ENCODE measurements at places on chromosomes 2 and 18.

DNA sequence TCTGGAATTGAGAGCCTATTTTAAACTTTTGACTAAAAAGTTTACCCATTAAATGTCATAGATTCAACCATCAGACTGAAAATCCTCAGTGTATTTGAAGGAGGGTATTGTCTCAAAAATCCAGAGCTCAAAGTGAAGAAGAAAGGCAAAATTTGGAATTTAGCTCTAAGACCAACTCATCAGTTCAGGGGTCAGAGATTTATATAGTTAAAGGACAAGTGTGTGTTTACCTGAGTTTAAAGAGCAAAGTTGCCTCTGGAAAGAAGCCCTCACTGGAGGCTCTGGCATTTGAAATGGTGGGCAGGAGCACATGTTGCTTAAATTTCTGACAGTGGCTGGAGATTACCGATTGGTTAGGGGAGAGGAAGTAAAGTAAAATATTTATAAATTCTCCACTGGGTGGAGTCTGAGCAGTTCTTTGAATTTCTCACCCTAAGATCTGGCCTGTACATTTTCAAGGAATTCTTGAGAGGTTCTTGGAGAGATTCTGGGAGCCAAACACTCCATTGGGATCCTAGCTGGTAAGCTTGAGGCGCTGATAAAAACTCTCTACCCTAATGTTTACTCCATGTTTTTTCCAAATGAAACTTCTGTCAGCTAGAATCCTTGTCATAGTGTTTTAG lies at the start of gene KYNU:
TSS of gene KYNU (plus strand) at position 449 of the 623 bp plus-strand sequence. CDS start 7,704 bp downstream, outside the sequence.
- DNase-seq, result no peak

DNA sequence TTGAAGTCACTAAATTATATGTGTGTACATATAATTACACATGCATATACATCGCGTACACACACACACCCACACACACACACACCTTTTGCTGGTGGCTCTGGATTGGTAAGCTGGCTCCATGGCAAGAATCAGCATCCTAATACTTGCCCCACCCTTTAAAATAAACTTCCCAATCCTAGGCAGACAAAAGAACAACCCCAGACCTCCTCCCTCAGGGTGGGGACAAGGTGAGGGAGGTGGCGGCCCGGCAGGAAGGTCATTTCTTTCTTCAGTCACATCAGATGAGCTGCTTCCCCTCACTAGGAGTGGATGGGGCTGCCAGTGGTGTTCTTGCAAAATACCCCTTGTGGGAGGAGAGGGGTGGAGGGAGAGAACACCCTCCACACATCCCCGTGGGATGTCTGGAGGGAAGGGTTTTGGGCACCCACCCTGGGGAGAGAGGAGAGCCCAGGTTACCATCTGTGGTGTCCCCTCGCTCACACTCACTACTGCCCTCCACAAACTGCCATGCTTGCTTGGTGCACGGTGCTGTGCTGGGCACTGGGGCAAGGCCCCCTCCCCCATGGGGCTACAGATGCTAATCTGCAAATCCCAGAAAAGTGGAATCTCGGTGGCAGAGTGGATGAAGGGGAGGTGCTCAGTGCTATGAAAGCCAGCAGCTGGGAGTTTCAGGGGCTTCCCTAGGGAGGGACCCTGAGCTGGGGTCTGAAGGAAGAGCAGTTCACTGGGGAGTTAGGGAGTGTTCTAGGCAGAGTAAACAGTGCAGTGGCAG lies 64.0 kb downstream of the ODC1 start:
- DNase-seq, result no peak

DNA sequence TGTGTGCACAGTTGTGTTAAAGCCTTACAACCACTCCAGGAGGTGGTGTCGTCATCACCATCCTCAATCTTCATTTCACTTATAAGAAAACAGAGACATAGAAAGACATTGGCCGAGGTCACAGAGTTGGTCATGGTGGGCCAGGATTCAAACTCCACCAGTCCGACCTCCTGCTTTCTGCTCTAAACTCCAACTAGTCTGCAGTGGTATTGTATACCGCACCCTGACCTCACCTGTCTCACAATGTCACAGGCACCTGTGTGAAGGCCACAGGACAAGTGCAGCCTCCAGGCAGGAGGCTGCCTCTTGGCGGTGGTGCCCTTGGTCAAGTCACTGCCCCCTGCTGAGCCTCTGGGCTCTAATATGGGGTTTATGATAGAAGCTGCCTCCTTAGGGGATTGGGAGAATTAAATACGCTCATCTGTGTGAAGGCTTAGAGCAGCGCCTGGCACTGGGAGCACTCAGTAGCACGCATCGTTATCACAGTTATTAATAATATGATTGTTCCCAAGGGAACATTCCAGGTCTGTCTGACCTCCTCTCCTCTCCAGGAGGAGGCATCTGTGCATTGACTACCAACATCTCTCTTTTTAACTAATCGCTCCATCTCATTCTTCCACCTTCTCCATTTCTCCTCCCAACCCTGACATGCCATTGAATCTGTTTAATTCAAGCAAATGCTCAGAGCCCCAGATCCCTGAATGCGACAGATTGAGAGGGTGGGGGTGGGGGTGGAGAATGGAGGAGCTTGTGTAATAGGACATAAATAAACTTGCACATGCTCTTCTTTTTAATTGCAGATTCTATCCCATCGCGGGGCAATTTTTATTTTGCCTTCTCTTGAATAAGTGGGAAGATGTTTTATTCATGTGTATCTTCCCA lies 112.7 kb downstream of the MCFD2 start:
- DNase-seq, result no peak

- no peak for DNase-seq
Measured at GRCh38 chr2:40285391-40285790, 166.5 kb downstream of the SLC8A1 start.

DNA sequence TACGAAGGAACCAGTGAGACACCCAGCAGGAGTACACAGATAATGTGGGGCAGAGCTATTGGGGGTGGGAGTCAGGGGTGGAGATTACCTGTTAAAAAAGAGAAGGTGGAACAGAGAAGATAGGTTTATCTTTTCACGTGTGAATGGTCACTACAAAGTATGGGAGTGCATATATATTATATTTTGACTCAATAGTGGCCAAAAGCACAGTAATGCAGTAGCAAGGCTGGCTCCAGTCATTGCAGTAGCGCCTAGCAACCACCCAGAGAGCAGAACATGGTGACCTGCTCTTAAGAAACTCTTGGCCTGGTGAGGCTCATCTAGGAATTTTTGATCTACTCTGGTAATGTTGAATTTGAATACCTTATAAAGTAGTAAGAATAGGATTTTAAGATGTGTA lies 1.0 kb downstream of the IMPACT start:
- DNase-seq, result no peak

DNA sequence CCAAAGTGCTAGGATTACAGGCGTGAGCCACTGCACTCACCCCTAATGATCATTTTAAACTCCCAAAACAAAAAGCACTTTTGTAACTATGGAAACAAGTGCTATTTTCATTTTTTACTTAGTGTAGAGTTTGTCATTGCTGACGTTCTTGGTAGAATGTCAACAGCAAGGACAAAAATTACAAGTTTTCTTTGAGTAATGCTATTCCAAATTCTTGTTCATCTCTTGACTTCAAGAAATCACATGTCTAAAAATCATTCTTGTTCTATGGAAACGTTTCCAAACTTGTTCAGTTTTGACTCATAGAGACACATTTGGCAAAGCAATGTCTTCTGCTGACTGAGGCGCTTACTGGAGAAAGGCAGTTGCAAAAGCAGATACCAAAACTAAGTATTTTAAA lies 82.6 kb downstream of the MBP start:
- no peak for DNase-seq

GRCh38 chr2:98140210-98140609 lies 53.2 kb downstream of the VWA3B start:
- DNase-seq, result no peak

DNA sequence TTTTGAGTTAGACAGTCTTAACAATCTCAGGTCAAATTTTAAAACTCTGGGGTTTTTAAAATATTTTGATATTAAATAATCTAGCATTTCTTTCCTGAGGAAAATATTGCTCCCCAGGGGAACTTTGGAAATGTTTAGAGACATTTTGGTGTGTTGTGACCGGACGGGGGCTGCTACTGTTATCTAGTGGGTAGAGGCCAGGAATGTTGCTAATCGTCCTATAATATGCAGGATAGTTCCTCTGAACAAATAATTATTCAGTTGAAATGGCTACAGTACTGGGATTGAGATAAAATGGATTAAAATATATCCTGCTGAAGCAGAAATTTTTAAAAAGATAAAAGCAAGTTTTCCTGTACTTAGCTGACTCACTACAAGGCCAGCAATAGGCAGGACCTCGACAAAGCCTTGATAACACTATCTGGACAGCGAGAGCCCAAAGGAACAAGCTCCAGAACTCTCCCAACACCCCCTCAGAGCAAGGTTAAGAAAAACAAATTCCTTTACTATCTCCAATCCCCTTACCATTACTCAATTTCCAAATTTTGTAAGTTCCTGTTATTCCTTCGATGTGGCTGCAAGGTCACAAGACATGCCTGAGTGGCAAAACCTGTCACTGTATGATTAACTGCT lies 1407.4 kb downstream of the SUCLG1 start:
- DNase-seq, result no peak

GRCh38 chr2:227914362-227914761 lies 42.9 kb downstream of the DAW1 start:
- DNase-seq, result no peak

DNA sequence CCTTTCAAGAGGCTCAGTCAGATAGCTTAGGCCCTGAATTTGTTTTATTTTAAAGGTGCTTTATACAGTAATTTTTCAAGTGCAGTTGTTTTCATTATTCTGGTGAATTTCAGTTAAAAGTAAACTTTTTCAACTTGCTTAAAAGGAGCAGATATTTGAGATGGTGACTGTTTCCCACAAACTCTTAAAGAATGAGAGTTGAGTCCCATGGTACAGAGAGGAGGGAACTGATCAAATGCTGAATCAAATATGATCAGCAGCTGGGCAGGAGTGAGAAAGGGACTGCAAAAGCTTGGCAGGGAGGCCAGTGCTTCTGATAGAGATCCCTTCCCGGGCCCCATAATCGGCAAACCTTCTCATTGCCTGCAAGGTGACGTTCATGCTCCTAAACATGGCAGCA lies 91.2 kb downstream of the KCNS3 start:
- no peak for DNase-seq

DNA sequence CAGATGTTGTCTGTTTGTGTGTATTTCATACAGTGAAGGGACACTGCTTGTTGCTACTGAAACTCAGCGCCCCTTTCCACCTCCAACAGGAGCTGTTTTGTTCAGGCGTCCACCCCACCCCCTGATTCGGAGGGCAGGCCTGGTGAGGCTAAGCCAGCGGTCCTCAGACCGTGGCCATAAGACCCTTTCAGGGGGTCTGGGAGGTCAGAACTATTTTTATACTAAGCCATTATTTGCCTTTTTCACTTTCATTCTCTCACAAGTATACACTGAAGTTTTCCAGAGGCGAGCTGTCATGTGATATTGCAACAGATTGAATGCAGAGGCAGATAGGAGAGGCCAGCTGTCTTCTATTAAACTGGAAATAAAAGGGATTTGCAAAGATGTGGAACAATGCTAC lies 39.7 kb upstream of the IGFBP5 start:
- no peak for DNase-seq

DNA sequence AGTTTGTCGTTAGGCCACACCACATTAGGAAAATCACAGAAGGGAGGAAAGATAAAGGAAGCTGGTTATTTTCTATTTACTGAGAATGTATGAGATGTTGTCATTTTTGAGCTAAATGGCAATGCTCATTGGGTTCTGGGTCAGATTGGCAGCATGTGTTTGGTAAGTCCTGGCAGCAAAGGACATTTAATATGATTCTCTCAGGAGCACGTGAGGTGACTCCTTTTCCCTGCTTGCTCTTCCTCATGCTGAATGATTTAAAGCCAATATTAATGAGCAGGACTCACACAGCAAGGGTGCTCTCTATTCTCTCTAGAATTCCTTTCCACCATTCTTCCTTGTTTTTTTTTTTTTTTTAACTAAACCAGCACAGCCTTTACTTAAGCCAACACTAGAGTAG lies 298.2 kb downstream of the XIRP2 start:
- DNase-seq, result no peak

DNA sequence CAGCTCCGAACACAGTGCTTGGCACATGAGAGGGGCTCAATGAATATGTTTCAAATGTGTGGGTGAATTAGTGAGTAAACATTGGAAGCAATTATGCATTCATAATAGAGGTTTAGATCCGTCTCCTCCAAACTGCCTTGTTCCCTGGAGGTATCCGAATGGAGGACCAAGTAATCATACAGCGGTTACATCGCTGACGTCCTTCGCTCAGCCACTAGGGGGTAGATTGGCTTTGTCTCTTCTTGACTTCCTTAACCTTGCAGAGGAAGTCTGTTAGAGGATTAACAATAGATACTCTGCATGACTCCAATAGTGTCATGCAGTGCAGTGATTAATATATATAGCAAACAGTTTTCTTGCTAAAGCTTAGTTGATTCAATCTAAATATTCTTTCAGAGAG lies 517.0 kb downstream of the PTPRM start:
- DNase-seq, result peak; percentile 4

DNA sequence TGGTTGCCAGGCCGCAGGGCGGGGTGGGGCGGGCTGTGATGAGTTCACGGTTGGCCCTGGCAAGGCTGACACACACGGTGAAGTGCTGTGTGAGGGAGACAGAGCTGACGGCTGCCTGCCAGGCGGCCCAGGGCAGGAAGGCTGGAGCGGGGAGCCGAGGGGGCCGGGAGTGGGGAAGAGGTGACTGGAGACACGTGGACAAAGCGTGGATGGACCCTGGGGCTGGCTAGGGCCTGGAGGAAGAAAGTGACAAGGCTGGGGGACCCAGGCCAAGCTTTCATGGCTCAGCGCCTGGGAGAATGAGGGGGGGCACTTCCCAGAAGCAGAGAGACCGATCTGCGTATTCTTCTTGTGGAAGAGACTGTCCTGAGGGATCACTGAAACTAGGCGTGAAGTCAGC lies 123.2 kb downstream of the DYSF start:
- no peak for DNase-seq

Measured in stimulated activated CD4-positive, alpha-beta T cell treated with anti-CD3 and anti-CD28 coated beads, Interleukin-2, amount 100 ng/mL, for 24 hours (primary cell).